MCF 10A (cell line): ENCODE measurements at places on chromosomes 12 and 14. TPM values are rescaled to one million over a fixed set of nuclear protein-coding genes. Genes with fewer than 3 reads are reported as not detected.

- no peak overlapping the region for H3K27ac ChIP-seq
- H3K4me3 ChIP-seq, result no peak overlapping the region
- H3K27me3 ChIP-seq, result no peaks in the 10 kb centered on the region
- no peak for DNase-seq
Measured at GRCh38 chr14:52253503-52253902, 14.0 kb upstream of the PTGDR start.

GRCh38 chr12:60263161-60263560 is 667.3 kb downstream of the SLC16A7 start:
- peaks cover 12% of the 10 kb centered on the region for H3K4me1 ChIP-seq
- H3K27me3 ChIP-seq, result no peaks in the 10 kb centered on the region
- peaks cover 6% of the 10 kb centered on the region for H3K36me3 ChIP-seq
- H3K4me3 ChIP-seq, result no peak overlapping the region

DNA sequence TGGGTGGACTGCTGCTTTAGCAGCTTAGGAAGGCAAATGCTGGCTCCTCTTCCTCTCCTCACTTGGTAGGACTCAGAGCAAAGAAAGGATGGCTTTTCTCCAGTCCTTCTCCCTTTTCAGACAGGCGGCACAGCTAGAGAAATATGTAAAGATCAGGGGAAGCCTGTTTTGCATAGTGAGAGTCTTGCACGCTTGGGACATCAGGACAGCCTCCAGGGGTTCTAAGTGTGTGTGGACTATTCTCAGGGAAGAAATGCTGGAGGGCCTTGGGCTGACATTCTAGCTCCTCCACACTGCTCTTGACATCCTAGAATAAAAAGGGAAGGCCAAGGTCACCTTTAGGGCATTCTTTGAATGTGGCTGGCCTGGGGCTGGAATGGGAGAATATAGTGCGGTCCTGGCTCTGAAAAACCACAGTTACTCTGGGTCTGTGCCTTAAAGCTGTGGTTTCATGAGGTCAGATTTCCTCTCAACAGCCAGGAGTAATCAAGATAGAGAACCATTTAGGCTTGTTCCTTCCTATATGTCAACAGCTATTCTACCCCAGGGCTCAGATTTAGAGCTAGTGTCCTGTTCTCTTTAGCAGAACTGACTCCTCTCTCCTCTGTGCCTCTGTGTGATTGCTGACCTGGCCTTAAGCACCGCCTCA is 24.3 kb downstream of the CMA1 start:
- no peak overlapping the region for H3K27ac ChIP-seq
- no peak overlapping the region for H3K4me3 ChIP-seq
- no peaks in the 10 kb centered on the region for H3K27me3 ChIP-seq
- DNase-seq, result peak; percentile 0

GRCh38 chr14:91267965-91268437 is 23.5 kb upstream of the GPR68 start:
- peaks cover 6% of the 10 kb centered on the region for H3K36me3 ChIP-seq
- no peak overlapping the region for H3K4me3 ChIP-seq
- no peak overlapping the region for H3K27ac ChIP-seq
- no peak for DNase-seq
- peaks cover 10% of the 10 kb centered on the region for H3K4me1 ChIP-seq

GRCh38 chr12:112029301-112029700 is 16.1 kb downstream of the ERP29 start:
- H3K27me3 ChIP-seq, result no peaks in the 10 kb centered on the region
- no peak for DNase-seq
- no peak overlapping the region for H3K27ac ChIP-seq
- peaks cover 6% of the 10 kb centered on the region for H3K4me1 ChIP-seq
- peaks cover 88% of the 10 kb centered on the region for H3K36me3 ChIP-seq

CEP128 gene
- 7.9 and 12.5 TPM in 2 replicates for total RNA-seq
